ENCODE measurements at places on chromosomes 7 and 10.

DNA sequence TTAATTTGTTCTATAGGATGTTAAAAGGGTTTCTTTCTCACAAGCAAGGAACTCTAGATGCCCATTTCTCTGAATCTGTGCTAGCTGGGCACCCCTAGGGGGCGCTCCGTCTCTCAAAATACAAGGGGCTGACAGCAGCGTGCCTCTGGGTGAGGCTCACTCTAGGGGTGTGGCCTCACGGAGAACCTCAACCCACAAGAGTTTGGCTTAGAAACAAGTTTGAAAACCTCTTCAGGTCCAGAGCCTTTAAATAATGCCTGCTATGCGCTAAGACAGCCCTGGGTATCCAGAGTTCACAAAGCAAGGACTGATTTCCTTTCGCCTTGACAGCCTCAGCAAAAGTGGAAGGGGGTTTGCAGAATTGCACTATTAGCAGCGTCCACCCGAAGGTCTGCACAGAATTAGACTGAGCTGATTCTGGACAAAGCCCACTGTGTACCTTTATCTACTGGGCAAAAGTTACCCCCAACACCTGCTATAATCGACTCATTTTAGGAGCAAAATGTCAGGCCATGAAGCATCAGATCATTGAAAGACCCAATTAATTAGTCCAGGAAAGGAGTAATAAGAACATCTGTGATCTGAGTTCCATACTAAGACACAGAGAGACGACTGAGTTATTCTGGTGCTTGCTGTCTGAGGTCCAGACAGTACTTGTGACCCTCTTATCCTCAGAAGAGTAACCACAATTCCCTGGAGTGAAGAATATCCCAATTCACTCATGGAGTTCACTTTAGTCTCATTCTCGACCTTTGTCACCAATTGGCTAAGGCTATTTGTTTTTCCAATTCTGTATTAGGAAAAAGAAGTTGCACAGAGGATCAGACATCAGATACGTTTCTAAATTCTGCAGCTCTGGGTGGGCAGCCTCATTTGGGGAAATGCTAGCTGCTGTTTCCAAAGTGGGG lies 574 bp upstream of the CPED1 start:
- peak; percentile 58 for DNase-seq

DNA sequence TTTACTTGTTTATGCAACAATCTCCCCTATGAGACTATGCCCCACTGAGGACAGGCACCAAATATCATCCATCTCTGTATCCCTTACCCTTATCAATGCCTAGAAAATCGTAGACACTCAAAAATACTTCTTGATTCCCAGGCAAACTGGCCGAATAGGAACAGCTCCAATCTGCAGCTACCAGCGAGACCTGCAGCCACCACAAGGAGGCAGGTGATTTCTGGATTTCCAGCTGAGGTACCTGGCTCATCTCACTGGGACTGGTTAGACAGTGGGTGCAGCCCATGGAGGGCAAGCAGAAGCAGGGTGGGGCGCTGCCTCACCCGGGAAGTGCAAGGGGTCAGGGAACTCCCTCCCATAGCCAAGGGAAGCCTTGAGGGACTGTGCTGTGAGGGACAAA lies 10.8 kb upstream of the PPP1R3C start:
- no peak for DNase-seq

GRCh38 chr10:101301111-101301731 lies 52.7 kb upstream of the BTRC start:
- peak; percentile 30 for DNase-seq

DNA sequence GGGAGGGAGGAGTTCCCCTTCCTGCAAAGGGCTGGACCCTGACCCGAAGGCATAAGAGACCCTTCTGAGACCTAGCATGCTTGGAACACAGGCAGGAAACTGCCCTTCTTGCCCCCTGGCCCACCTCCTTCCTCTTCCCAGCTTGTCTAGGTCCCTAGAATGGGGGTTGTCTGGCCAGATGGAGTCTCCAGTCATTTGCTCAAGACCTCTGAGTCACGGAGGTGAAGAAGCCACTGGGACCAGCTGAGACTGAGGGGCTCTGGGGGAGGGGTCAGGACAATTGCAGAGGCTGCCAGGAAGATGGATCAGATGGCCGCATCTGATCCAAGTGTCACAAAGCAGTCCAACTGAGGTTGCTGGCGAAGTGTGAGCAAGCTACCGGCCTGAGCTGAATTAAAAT lies 46.2 kb downstream of the COL13A1 start:
- DNase-seq, result no peak

DNA sequence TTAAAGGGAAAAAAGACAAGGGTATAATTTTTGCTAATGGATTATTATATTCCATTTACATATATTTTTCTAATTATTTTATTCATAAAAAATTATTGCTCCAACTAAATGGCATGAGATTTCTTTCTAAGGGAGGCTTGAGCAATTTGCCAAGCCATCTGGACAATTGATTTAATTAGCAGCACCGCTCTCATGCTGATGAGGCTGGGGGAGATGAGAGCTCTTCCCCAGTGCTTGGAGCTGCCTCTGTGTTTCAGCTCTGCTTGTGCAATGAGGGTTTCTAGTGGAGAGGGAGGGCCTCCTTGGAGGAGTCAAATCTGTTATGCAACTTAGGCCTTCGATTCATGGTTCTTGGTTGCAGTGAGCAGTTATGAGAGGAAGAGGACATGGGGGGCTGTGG lies 574.3 kb downstream of the TCERG1L start:
- DNase-seq, result no peak

DNA sequence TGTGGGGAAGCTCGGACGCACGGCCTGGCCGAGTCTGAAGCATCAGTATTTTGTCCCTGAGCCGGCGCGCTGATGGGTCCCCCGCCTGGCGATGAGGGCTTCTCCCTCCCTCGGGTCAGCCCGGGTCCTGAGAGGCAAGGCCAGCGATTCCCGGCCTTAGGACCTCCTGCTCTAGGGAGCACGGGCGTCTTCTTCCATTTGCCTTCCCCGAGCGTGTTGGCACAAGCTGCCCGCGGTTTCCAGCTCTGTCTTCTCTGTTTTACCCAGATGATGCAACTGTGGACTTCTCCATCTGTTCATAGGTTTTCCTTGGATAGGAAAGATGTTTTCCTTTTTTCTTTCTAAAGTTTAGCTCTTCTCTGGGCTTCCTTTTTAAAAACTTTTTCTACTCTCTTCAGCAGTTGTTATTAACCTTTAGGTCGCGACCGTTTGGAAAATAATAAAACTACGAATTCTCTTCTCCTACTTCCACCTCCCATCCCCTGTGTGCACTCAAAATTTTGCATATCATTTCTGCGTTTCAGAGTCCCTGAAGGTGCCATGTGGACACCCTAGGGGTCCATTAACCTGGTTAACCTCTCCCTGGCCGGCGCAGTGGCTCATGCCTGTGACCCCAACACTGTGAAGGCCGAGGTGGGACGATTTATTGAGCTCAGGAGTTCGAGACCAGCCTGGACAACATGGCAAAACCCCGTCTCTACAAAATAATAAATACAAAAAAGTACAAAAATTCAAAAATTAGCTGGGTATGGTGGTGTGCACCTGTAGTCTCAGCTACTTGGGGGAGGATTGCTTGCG lies 1.4 kb upstream of the SLC25A28 start:
- DNase-seq, result no peak

GRCh38 chr7:139823959-139824521 lies 5.0 kb upstream of the TBXAS1 start:
- no peak for DNase-seq

GRCh38 chr7:41122256-41122987 lies 580.5 kb downstream of the INHBA start:
- no peak for DNase-seq

- no peak for DNase-seq
These were observed 33.7 kb downstream of the BAMBI start for GRCh38 chr10:28711041-28711440.

DNA sequence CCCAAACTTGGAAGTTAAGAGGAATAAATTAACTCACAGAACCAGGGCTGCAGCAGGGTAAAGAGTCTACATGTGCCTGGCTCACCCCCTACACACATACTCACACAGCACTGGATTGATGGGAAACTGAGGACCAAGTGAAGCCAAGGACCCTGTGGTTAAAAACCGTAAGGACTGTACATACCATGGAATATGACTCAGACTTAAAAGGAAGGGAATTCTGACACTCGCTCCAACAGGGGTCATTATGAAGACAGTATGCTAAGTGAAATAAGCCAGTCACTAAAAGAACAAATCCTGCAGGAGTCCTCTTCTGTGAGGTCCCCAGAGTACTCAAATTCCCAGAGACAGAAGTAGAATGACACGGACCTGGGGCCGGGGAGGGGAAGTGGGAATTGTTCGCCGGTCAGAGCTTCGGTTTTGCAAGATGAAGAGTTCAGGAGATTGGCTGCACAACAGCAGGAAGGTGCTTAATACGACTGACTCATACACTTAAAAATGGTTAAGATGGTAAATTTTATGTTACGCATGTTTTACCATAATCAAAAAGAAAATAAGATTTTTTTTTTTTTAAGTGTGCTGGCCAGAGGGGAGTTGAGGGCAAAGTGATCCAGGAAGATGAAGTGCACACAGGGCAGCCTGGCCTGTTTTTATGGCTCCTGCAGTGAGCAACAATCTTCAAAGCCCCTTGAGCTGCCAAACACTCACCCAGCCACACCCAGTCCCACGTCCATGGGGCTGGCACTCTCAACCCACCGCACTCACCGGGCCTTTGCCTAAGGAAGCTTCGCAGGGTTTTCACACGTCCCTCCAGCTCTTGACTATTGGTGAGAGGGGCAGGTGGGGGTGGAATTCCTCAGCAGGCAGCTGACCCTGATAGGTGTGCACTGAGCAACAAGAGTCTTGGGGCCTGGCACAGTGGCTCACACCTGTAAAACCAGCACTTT lies 26.4 kb downstream of the DRGX start:
- no peak for DNase-seq

DNA sequence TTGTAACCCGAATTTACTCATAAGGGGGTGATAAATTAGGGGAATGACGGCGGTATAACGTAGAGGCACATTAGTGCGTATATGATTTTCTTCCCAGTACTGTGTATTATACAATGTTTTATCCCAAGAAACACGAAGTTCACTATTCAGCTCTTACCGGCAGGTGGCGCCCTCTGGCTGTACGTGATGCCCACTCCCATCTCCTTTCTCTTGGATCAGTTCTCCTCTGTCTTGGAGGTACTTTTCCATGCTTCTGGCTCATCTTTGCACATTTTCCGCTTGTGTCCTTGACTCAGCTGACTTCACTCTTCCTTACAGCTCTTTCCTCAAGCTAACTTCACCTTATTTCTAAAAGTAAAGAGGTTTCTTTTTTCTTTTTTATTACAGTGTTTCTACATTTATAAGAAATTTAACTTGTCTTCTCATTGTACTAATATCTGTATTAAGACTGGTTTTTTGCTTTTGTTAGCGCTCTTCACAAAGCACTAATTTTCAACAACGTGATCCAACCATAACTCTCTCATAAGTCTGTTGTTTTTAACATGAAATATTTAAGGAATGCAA lies 21.3 kb downstream of the TMEM176B start:
- peak; percentile 65 for DNase-seq

DNA sequence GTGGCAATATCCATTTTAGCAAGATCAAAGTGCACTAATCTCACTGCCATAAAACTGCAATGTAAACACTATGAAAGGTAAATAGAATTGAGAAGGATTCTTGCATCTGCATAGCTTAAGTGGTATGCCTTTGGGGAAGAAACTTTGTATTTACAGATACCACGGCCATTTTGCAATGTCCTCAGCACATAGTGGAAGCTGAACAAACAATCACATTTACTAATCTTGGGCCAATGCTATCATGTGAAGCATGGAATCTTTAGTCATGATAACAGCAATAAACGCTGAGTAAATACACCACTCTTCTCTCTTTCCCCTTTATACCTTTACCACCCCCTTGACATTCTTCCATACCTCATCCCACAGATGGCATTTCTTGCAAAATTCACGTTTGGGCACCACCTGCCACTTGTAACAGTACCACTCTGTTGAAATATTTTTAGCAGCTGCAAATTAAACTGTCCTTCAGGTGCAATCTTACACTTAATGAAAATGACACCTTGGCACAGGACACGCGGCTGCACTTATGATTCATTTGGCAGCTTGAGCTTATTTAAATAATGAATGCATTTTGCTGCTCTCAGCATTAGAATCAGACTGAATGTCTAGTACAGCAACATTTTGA lies 171.8 kb downstream of the SEMA3A start:
- no peak for DNase-seq

GRCh38 chr7:135728136-135728669 lies at the start of gene SLC13A4:
SLC13A4 (minus strand) TSS chr7:135728186; CDS start chr7:135727496, 690 bp downstream.
- DNase-seq, result no peak

- DNase-seq, result no peak
These were observed 72.3 kb downstream of the AMZ1 start for GRCh38 chr7:2760098-2760889.

DNA sequence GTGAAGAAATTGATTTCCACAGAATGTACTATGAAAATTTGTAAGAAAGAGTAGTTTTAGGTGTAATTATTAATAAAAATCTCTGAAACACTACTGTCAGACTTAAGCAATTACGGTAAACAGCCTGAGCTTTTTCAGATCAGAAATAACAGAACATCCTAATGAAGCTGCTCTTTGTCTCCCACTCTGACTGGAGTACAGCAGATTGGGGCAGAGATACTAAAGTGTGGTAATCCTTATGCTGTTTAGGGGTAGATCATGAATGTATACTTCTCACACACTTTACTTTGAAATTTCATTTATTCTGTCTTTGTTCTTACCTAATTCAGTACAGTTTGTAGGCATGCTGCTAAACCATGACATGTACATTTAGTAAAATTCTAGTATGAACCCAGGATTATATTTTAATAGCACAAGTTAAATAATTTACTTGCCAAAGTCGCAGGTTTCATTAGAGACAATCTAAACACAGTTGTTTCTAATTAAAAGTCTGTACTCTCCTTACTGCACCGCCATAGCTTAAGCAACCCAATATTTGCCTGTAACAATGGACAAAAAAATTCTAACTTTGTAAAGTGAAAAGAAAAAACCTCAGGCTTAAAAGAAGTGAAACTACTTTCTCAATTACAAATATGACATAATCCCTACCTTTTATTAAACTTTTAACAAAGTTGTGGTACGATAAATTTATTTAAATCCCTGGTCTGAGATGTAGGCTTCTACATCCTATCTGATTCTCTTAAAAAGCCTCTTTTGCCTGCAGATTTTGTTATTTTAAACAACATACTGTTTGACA lies 88.8 kb downstream of the KMT2E start:
- DNase-seq, result no peak

DNA sequence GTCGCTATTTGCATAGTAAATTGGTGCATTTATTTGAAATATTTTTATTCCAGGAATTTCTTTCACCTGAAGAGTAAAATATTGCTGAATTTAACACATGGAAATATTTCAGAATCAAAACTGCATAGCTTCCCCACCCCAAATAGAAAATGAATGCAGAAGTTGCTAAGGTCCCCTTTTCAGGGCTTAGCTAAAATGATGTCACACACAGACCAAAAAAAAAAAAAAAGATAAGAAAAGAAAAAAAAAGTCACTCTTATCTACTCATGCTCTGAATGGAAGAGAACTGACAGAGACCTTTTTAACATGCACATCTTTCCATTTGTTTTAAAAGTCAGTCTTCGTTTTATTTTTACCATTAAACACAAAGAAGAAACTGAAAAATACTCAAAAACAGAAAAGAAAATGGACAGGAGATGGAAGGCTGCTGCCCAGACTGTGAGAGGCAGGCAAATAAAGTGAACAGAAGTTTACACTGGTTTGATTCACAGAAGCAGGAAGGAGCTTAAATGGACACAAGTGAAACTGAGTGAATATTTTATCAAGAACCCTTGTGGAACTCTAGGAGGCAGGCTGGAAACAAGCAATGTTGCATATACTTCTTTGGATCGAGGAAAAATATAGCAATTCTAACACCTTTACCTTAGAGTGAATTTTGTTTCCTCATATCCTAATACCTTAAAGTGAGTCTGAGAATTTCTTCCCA lies 32.0 kb downstream of the PSMC2 start:
- DNase-seq, result no peak

GRCh38 chr10:101123085-101123814 lies 7.8 kb upstream of the TLX1 start:
- no peak for DNase-seq

All from stimulated activated CD4-positive, alpha-beta T cell treated with anti-CD3 and anti-CD28 coated beads, Interleukin-15, amount 100 ng/mL, for 48 hours (primary cell).